Esophagus muscularis mucosa (tissue), 4 donors: ENCODE measurements at places on chromosomes 4 and X. TPM values are rescaled to one million over a fixed set of nuclear protein-coding genes. Genes with fewer than 3 reads are reported as not detected.
A peak's percentile ranks its signal among the peaks of the same experiment; 100 is the strongest.

DNA sequence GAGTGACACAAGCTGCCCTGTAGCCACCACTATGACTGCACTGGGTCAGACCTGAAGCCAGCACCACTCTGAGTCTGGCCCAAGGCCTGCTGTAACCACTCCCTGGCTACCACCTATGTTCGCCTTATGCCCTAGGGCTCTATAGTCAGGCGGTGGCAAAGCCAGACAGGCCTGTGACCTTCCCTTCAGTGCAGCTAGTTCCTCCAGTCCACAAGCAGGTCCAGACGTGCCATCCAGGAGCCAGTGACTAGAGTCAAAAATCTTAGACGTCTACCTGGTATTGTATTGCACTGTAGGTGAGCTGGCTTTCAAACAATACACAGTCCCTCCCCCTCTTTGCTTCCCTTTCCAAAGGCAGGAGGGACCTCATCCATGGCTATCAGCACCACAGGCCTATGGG is 54.0 kb upstream of the RNF128 start:
- no peaks in the 10 kb centered on the region for H3K4me1 ChIP-seq
- H3K36me3 ChIP-seq = no peaks in the 10 kb centered on the region
- H3K27me3 ChIP-seq = no peaks in the 10 kb centered on the region
- no peak for DNase-seq

DNA sequence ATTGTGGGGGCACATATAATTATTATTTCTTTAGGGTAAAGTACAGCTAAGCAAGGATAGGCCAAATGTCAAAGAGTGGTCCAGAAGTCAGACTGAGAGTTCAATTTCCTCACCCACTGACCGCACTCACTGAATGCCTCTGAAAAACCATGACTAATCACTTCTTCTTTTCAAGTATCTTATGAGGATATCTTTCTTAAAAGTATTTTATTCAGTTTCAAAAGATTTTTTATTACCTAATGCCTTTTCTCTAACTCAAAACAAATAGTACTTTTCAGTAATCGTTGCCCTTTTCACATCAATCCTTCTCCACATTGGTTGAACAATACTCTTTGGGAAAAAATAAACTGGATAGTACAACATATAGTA is 61.7 kb upstream of the CAMK2D start:
- H3K27me3 ChIP-seq = no peaks in the 10 kb centered on the region
- H3K36me3 ChIP-seq = no peaks in the 10 kb centered on the region
- DNase-seq = no peak
- H3K4me1 ChIP-seq = peaks cover 10% of the 10 kb centered on the region
- H3K27ac ChIP-seq = no peak overlapping the region

- H3K36me3 ChIP-seq = no peaks in the 10 kb centered on the region
- H3K27ac ChIP-seq = no peak overlapping the region
These were observed 112.4 kb downstream of the ADGRL3 start for GRCh38 chr4:61312526-61312925.

The REPS2 gene
- 26.4 TPM for total RNA-seq

DNA sequence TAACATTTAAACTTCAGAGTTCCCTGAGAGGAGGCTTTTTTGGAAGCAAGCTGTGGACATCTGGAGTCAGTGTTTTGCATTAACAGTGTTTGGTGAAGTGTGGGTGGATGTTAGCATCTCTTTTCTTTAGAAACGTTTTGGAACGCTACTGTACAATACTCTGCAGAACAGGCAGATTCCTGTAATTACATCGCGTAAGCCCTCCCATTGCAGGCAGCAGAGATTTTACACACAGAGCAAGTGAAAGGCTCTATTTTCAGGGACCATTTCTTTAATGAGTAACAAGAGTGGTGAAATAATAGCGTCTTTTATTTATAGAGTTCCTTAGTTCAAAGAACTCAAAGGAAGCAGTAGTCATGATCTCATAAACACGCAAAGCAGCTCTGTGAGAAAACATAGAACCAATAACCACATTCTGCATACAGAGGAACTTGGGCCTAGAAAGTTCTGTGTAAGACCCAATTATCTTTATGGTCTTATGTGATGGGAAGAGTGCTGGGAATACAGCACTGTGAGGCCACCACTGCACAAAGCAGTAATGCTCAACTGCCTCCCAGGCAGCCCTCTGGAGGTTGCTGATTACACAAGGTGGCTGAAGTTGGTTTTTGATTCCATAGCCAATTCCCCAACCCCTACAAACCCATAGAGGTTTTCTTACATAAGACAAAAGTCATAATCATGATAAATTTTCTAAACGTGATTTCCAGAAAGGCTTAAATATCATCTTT is 298.7 kb upstream of the EPHA5 start:
- no peak for DNase-seq
- no peaks in the 10 kb centered on the region for H3K4me1 ChIP-seq
- H3K4me3 ChIP-seq = no peak overlapping the region
- H3K27me3 ChIP-seq = no peaks in the 10 kb centered on the region
- H3K36me3 ChIP-seq = no peaks in the 10 kb centered on the region

GRCh38 chrX:63935835-63936234 is 150.8 kb upstream of the ARHGEF9 start:
- H3K4me1 ChIP-seq = no peaks in the 10 kb centered on the region
- no peak overlapping the region for H3K4me3 ChIP-seq
- H3K27ac ChIP-seq = no peak overlapping the region
- no peaks in the 10 kb centered on the region for H3K27me3 ChIP-seq
- no peaks in the 10 kb centered on the region for H3K36me3 ChIP-seq

DNA sequence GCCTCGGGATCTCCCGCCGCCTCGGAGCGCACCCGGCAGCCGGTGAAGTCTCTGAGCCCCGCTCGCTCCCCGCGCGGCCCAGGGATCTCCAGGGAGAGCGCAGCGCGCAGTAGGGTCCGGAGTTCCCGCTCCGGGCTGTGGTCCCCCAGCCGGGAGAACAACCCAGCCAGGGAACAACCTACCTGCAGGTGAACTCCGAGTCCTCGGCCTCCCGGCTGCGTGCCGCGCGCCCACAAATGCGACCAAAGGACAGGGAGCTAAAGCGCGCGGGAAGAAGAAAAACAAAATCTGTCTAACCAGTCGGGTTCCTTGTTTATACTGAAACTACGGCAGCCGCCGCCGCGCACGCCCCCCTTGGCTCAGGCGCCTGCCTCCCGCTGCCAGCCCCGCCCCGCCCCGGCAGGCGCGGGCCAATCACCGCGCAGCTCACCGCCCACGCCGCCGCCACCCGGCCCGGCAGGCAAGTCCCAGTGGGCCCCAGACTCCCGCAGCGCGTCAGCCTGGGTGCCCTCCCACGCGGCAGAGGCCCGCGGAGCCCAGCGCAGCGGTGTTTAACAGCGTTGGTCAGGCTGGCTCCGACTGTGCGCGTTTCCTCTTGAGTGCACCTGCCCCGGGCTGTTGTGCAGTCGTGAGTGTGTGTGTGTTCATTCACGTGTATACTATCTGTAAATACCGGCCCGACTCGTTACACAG is at the start of gene RASGEF1B:
TSS of gene RASGEF1B (minus strand) at position 320 of the 693 bp plus-strand sequence. CDS start 12,399 bp downstream, outside the sequence.
- DNase-seq = peak; percentile 95
- H3K4me3 ChIP-seq = peak within 1 kb of the TSS; percentile 73
- no peaks in the 10 kb centered on the region for H3K27me3 ChIP-seq
- H3K36me3 ChIP-seq = no peaks in the 10 kb centered on the region
- H3K4me1 ChIP-seq = peaks cover 14% of the 10 kb centered on the region

DNA sequence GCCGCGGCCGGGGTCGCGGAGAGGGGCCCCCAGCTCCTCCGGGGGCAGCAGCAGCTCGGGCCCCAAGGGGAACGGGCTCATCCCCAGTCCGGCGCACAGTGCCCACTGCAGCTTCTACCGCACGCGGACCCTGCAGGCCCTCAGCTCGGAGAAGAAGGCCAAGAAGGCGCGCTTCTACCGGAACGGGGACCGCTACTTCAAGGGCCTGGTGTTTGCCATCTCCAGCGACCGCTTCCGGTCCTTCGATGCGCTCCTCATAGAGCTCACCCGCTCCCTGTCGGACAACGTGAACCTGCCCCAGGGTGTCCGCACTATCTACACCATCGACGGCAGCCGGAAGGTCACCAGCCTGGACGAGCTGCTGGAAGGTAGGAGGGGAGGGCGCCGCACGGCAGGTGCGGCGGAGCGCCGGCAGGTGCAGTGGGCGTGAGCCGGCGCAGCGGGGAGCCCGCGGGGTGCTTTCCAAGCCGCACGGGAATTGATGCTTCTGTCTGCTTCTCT is 886 bp downstream of the DCLK2 start:
- peaks cover 38% of the 10 kb centered on the region for H3K4me1 ChIP-seq
- DNase-seq = no peak
- peak overlapping the region; percentile 90 for H3K27ac ChIP-seq
- no peaks in the 10 kb centered on the region for H3K36me3 ChIP-seq

- DNase-seq = no peak
- H3K4me3 ChIP-seq = peak overlapping the region; percentile 22
- peaks cover 13% of the 10 kb centered on the region for H3K4me1 ChIP-seq
- H3K36me3 ChIP-seq = no peaks in the 10 kb centered on the region
- peak overlapping the region; percentile 76 for H3K27ac ChIP-seq
- H3K27me3 ChIP-seq = no peaks in the 10 kb centered on the region
These were observed 5.3 kb downstream of the APOO start for GRCh38 chrX:23902419-23902818.

- no peak overlapping the region for H3K27ac ChIP-seq
- H3K4me3 ChIP-seq = no peak overlapping the region
- H3K36me3 ChIP-seq = no peaks in the 10 kb centered on the region
- no peak for DNase-seq
- no peaks in the 10 kb centered on the region for H3K4me1 ChIP-seq
These were observed 51.4 kb upstream of the GABRE start for GRCh38 chrX:152025656-152026440.

- no peak for DNase-seq
- no peak overlapping the region for H3K27ac ChIP-seq
- H3K27me3 ChIP-seq = no peaks in the 10 kb centered on the region
- no peaks in the 10 kb centered on the region for H3K4me1 ChIP-seq
- H3K4me3 ChIP-seq = no peak overlapping the region
These were observed 462.4 kb downstream of the IQCM start for GRCh38 chr4:149353241-149353640.

DNA sequence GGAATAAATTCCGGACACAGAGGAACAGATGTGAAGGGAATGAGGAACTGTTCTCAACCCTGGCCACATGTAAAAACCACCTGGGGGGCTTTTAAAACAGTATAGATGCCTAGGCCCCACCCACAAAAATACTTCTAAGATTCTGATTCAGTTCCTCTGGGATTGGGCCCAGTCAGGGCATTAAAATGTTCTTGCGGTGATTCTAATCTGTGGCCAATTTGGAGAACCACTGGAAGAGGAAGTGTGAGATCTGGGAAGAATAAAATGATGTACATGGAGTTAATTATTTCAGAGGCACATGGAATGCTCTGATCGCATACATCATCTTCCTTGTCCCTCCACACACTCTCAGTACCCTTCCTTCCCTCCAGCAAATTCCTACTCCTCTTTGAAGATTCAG is 192.2 kb downstream of the APBB2 start:
- H3K4me1 ChIP-seq = no peaks in the 10 kb centered on the region
- no peaks in the 10 kb centered on the region for H3K36me3 ChIP-seq
- no peak overlapping the region for H3K4me3 ChIP-seq
- DNase-seq = no peak

DNA sequence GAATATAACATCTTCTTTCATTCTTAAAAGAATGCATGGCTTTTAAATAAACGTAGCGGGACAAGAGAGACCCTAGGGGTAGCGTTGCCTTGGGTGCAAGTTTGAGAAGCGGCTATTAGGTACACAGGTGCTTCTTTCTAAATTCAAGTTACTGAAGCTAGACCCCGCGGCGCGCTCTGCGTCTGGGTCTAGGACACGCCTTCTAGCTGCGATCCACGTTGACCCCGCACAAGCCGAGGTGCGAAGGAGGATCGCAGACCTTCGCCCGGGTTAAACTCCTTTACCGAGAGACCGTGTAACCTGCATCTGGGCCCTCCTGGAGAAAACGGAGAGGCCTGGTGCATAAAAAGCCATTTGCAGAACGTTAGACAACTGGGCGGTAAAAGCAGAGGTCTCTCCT is 25.5 kb upstream of the EXOC1L start:
- H3K4me1 ChIP-seq = peaks cover 7% of the 10 kb centered on the region
- peaks cover 11% of the 10 kb centered on the region for H3K27me3 ChIP-seq
- H3K36me3 ChIP-seq = no peaks in the 10 kb centered on the region
- no peak for DNase-seq
- H3K4me3 ChIP-seq = no peak overlapping the region

The HTN3 gene
- total RNA-seq = not detected

DNA sequence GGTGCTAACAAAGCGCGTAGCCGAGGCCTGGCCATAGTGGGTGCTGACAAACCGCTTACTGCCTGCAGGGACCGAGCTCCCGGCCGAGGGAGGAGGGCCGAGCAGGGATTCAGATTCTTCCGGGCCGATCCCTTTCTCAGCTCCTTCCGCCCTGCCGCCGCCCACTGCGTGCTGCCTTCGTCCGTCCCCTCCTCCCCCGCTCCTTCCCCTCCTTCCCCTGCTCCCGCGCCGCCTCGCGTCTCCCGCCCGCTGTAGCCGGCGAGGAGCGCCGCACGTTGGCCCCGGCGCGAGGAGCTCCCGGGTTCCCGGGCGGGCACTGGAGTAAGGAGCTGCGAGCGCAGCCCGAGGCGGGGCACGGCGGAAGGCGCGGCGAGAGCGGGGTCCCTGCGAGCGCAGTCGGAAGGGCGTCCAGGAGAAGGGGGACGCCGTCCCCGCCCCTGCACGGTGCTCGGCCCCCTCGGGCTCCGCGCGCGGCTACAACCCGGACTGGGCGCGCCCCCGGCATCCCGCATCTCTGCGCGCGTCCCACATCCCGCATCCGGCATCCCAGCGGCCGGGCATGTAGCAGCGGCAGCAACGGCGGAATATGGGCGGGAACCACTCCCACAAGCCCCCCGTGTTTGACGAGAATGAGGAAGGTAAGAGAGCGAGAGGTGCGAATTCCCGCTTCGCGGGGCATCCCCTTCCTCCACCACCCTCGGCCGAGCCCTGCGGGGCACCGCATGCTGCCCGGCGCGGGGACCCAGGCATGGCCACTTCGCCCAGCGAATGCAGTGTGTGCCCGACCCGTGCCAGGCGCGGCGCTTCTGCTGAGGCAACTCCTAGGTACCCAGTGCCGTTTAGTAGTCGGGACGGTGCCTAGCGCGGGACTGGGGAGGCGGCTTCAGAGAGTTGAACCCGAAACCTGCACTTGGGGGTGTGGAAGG is at the start of gene STK32B:
TSS of gene STK32B (plus strand) at position 203 of the 926 bp plus-strand sequence.
- DNase-seq = peak; percentile 92
- H3K4me3 ChIP-seq = peak within 1 kb of the TSS; percentile 65
- H3K27ac ChIP-seq = peak within 1 kb of the TSS; percentile 23
- peaks cover 20% of the 10 kb centered on the region for H3K4me1 ChIP-seq
- no peaks in the 10 kb centered on the region for H3K36me3 ChIP-seq

- H3K36me3 ChIP-seq = no peaks in the 10 kb centered on the region
- H3K4me3 ChIP-seq = no peak overlapping the region
- H3K4me1 ChIP-seq = no peaks in the 10 kb centered on the region
- no peaks in the 10 kb centered on the region for H3K27me3 ChIP-seq
- DNase-seq = no peak
These were observed 22.7 kb upstream of the PLA2G12A start for GRCh38 chr4:109752525-109752924.

The MAGEA11 gene
- total RNA-seq = not detected

DNA sequence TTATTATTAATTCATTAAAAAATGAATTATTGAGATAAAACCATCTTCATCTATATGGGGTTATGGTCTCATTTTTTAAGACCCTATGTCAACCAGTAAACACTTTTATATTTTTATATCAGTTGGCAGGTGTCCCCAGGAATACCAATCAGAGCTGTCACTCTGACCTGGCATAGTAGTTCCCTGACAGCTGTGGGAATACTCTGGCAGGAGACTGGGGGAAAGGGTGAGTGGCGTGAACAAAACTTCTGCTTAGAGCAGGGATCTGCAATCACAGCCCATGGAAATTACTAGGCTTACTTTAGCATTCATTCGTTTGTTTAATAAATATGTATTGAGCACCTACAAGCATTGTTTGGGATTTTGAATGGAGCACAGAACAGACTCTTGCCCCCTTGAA is 254.1 kb upstream of the KLF3 start:
- H3K4me1 ChIP-seq = no peaks in the 10 kb centered on the region
- DNase-seq = peak; percentile 26
- H3K36me3 ChIP-seq = no peaks in the 10 kb centered on the region
- no peaks in the 10 kb centered on the region for H3K27me3 ChIP-seq
